AG04450 (cell line): ENCODE measurements at places on chromosomes 6 and 20.
A peak's percentile ranks its signal among the peaks of the same experiment; 100 is the strongest.

- DNase-seq, result no peak
Observed at GRCh38 chr20:25233016-25233772, 14.7 kb upstream of the PYGB start.

DNA sequence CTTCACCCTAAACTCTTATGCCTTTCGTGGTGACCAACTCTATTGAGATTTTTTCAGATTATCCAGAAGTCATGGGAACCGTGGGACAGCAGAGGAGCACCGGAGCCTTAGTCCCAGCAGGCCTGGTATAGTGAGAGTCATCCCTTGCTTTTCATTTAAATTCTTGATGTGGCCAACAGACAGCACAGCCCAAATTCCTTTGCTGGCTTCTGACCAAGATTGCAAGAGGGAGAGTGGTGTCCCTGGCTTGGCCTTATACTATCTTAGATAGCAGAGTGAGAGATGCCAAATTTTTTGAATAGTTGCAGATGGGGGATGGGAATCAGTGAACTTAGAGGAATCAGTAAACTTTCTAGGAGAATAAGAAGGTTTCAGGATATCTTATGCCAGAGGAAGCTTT lies 7.8 kb downstream of the STX11 start:
- peak; percentile 29 for DNase-seq

- no peak for DNase-seq
Observed at GRCh38 chr6:38138374-38138773, 318.8 kb downstream of the ZFAND3 start.

GRCh38 chr6:15160812-15161211 lies 85.1 kb upstream of the JARID2 start:
- DNase-seq, result no peak

- DNase-seq, result no peak
Observed at GRCh38 chr6:37042150-37042549, 36.7 kb downstream of the FGD2 start.

- DNase-seq, result no peak
Observed at GRCh38 chr20:21046413-21047070, 59.6 kb downstream of the LINC00237 start.

- no peak for DNase-seq
Observed at GRCh38 chr6:29941471-29941870, 861 bp upstream of the HLA-A start.

DNA sequence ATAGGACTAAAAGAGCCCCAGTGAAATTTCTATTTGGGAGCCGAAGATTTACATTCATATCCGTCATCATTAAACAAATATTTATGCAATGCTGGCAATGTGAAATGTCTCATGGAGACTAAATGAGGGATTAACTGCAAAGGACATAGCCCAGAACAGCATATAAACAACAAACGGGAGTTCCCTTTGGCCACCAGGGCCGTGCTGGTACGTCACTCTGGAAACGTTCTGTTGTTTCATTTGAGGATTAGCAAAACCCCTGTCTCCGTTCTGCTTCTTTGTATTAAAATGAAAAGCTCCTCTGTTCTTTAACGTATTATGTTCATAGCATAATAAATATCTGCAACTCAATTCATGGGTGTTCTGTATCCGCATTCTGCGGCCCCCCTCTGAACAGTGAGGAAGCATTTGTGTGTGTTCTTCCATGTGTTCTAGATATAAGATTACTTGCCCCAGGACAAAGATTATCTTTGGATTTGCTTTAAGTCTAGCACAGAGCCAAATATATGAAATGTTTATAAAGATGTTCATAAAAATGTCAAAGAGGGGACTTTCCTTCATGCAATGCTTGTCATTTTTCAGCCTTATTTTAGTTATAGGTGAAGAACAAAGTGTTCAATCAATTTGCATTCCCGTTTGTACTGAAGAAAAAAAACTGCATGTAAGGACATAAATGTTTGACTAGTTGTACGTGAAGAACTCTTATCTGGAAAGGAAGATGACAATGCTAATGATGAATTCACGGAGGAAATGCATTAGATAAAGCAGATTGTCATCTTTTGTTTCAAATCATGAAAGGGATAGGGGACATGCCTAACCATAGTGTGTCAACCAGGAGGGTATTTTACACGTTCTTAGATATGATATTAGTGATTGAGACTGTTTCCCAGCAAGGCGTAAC lies 90.0 kb upstream of the TNFAIP3 start:
- DNase-seq, result no peak

DNA sequence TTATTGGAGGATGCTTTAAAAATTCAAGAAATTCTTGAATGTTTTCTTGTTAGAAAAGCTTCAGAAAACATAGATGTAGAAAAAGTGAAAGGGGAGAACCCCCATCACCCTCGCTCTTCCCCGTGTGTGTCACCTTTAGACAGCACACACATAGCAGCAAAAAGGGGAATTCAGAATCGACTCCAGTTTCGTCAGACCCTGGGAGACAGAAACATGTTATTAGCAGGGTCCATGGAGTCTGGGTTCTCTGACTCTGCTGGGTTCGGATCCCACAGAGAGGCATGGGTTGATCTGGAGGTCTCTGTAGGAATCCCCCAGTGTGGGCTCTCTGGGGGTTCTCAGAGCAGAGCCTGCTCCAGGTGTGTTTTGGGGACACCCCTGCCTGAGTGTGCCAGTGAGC lies 43.7 kb downstream of the ARHGAP40 start:
- DNase-seq, result no peak

DNA sequence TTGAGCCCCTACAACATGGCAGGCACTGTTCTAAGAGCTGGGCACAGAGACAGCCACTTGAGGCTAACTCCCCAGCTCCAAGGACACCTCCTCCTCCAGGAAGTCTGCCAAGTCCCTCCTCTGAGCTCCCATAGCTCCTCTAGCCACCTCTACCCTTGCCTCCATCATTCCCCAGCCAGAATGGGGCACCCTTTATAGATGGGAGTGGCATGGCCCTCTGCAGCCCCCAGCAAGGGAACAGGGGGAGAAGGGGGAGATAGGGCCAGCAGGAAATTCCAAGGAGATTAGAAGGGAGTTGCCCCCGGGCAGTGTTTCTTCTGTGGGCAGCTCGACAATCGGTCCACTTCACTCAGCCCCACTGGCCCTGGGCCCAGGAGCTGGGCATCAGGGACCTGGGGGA lies 19.7 kb upstream of the TLDC2 start:
- no peak for DNase-seq
